Stimulated activated CD4-positive, alpha-beta T cell treated with anti-CD3 and anti-CD28 coated beads, TNF-alpha, amount 100 ng/mL, for 4 hours (primary cell): ENCODE measurements at places on chromosomes 5 and 9.

DNA sequence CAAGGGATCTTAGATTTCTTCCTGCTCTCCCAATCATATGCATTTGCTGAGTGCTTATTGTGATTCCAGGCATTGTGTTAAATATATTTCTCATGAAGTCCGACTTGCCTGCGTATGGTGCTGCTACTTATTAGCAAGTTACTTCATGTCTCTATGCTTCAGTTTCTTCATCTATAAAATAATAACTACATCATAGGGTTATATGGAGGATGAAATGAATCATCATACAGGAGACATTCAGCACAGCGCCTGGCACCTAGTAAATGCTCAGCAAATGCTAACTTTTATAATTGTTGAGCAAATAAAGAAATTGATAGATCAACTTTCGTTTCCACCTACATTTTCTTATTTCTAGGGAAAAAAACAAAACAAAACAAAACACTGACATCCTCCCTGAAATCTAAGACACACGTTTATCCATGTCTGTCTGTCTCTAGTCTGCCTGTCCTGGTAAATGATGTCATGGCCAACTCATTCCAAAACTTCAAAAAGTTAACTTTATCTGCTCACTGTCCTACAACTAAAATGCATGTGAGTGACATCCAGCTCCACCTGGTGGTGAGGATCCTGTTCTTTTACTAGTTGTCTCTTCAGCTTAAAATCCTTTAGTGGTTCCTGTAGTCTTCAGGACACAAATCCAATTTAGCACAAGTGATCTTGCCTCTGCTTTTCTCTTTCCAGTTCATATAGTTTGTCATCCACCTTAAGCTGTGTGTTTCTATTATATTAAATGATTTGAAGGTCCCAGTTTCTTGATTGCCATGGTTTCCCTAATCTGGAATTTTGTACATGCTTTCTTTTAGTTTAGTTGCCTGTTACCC lies 27.7 kb downstream of the PPP3R2 start:
- DNase-seq = no peak

- no peak for DNase-seq
These were observed 151.7 kb upstream of the ELL2 start for GRCh38 chr5:96113170-96113939.

GRCh38 chr9:111831371-111832108 lies 36.8 kb upstream of the SHOC1 start:
- DNase-seq = no peak

- no peak for DNase-seq
These were observed 10.6 kb upstream of the DPYSL3 start for GRCh38 chr5:147520450-147520849.

- DNase-seq = no peak
These were observed 94.4 kb upstream of the ITGA1 start for GRCh38 chr5:52693280-52693679.

- DNase-seq = no peak
These were observed 120.6 kb upstream of the CCDC112 start for GRCh38 chr5:115417076-115417475.

- no peak for DNase-seq
These were observed 201.6 kb downstream of the SEMA6A start for GRCh38 chr5:116372931-116373597.

- peak; percentile 39 for DNase-seq
These were observed 71.9 kb downstream of the MVB12B start for GRCh38 chr9:126398403-126399058.

- peak; percentile 19 for DNase-seq
These were observed 65.8 kb upstream of the PLPP6 start for GRCh38 chr9:4596165-4596922.

- DNase-seq = no peak
These were observed 24.3 kb downstream of the GLT6D1 start for GRCh38 chr9:135614821-135615665.

DNA sequence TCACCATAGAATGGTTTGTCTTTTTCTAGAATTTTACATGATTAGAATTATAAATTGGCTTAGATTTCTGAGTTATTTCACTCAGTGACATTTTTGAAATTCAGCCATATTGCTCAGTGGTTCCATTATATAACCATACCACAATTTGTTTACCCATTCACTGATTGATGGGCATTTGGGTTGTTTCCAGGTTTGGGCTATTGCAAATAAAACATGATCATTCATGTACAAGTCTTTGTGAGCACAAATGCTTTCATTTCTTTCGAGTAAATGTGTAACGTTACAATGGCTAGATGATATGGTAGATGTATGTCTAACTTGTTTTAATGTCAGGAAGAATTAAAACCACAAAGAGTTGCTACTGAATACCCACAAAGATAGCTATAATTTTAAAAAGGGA lies 279.9 kb upstream of the TARS1 start:
- DNase-seq = no peak

DNA sequence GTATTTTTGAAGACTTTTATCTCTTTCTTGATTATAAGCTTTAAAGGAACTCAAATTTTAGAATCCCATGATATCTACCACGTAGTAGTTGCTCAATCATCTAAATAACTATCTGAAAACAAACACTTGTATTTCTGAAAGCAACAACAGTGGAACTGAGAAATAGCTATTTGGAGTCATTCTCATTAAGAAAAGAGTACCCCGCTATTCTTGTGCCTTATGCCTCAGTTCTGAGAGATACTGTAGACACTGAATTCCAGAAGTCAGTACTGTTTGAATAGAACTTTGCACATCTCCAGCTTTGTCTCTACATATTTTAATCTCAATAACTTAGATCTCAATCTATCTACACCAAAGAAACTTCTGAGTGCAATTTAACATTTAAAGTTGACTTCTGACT lies 11.4 kb downstream of the CHD1 start:
- DNase-seq = no peak

GRCh38 chr5:5986492-5987178 lies 391.7 kb downstream of the MED10 start:
- DNase-seq = no peak

GRCh38 chr5:64831996-64832395 lies 63.3 kb downstream of the CWC27 start:
- no peak for DNase-seq

DNA sequence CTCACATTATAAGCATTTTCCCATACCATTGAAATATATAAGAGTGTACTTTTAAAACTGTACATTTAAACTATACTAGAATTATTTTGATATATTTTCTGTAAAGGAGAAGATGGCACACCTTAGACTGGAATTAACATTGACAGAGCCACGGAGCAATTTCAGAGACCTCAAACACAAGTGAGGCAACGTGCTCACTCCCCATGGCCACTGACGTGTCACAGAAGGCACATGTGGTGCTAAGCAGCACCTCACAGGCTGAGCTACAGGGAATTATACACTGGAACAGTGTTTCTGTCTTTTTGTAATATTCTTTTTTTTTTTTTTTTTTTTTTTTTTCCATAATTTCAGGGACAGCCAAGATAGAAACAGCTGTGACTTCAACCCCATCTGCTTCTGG lies 66.5 kb downstream of the NUP214 start:
- DNase-seq = no peak

DNA sequence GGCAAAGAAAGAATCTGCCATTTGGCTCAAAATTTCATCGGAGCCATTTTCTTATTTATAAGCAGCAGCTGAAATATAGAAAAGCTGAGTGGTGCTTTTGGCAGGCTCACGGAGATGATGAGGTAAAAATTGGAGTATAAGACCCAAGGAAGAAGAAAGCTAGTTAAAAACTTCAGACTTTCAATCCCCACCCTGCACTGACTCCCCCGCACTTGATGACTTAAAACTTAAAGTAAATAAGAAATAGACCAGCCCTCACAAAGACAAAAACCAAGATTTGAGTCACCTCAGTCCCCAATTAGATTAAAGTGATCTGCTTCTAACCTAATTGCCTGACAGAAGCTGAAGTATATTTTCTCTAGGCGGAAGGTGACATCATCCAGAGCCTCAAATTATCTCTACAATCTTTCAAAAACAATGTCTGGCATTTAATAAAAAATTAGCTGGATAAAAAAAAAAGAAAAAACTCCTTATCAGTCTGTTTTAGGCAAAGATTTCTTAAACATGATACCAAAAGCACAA lies 124.0 kb upstream of the PJA2 start:
- DNase-seq = no peak

DNA sequence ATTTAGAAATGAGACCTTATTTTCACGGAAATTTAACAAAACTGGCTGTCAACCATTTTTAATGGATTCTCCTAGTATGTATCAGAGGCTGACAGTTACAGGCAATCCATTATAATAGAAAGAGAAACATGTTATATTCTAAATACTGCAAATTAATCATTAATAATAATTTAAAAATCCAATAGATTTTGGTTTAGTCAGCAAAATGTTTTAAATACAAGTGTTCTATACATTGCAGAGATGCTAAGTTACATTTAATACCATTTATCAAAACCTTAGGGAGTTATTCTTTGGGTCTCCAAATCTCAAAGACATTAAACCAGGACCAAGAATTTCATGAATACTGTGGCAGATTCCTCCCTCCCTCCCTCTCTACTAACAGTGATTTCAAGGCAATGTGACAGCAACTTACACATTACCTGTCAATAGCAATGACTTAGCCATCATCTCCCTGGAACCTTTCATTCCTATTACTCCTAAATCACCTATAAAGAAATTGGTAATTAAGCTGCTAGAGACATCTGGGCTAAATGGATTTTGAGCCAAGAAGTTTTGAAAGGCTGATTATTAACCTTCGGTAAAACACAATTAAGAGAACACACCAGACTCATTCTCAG lies 768.5 kb upstream of the DMAC1 start:
- DNase-seq = no peak

- no peak for DNase-seq
These were observed 6.5 kb downstream of the CKMT2 start for GRCh38 chr5:81239613-81240012.

DNA sequence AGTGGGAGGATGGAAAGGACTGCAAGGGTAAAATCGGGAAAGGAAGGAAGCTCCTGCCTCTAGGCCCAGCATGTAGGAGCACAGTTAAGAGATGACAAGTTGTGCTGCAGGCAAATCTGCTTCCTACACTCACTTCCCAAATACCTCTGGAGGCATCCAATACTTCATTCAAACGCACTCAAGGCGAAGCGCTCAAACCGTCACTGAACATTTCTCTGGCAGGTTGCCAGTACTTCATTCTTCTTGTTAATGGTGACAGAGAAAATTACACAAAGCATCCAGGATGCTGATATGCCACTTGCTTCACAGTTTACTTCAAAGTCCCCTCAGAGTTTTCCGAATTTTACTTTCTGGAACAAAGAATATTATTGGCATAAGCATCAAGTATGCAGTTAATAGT lies 59.8 kb downstream of the NREP start:
- no peak for DNase-seq

- DNase-seq = no peak
These were observed 615.2 kb downstream of the PTPRD start for GRCh38 chr9:9997585-9997984.

DNA sequence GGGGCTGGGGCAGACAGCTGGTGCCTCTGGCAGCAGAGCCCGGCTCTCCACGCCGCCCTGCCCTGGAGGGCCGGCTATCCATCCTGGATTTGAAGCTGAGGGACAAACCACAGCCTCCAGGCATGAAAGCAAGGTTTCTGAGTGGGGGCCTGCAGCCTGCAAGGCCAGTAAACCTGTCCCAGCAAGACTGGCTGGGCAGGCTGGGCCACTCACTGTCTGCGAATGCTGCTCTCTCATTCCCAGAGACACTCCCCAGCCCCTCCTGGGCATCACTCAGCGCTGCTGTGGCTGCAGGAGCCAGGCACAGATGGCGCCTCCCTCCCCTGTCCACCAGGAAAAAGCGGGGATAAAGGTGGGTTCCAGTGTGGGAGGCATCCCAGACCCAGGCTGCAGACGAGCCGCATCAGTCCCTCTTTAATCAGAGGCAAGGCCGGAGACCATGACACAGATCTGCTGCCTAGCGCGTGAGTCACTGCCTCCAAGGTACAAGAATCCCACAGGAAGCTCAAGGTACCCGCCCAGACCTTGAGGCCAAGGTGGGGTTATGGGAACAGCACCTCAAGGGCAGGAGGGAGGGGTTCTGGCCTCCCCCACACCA lies 118.0 kb downstream of the VAV2 start:
- DNase-seq = no peak

GRCh38 chr9:3698531-3698930 lies 172.7 kb upstream of the RFX3 start:
- no peak for DNase-seq

DNA sequence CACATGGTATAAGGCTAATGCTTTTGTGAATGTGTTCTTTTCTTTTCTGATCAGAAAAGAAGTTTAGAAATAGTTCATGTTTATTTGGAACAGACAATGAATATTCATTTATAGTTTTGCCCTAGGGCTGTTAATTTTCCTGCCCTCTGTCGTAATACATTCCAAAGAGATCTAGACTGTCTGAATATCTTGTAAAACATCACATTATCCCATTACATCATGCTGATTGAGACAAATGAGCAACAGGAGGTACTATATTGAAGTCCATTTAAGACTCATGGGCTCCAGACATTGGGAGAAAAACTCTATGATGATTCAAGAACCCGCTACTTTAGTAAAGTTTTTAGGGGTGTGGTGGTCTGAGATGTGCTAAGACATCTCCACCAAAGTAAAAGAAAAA lies 121.2 kb upstream of the MAP1B start:
- DNase-seq = no peak

GRCh38 chr9:127578627-127578951 lies 33.5 kb upstream of the STXBP1 start:
- no peak for DNase-seq

GRCh38 chr9:123528501-123528900 lies 172.5 kb downstream of the CRB2 start:
- DNase-seq = no peak

- no peak for DNase-seq
These were observed 92.7 kb downstream of the GADD45G start for GRCh38 chr9:89697553-89697952.

- no peak for DNase-seq
These were observed 311.7 kb downstream of the TRIM36 start for GRCh38 chr5:114857941-114858551.

DNA sequence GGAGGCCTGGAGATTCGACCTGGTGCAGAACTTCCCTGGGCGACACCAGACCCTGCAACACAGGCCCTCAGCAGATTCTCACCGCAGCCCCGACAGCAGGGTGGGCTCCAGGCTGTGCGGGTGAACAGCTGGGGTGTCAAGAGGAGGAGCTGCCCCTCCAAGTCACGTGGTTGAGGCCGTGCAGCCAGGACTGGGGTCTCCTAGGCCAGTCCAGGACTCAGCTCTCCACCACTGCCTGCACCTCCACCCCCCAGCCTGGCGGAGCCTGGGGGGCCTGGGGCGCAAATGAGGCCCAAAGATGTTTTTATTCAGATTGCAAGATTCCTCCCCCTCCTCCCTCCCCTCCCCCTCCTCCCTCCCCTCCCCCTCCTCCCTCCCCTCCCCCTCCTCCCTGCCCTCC lies 9.2 kb upstream of the AGPAT2 start:
- DNase-seq = no peak

GRCh38 chr5:128271859-128272464 lies 188.4 kb downstream of the SLC12A2 start:
- no peak for DNase-seq
